Astrocyte of the hippocampus (primary cell): ENCODE measurements at places on chromosomes 16 and 17.

DNA sequence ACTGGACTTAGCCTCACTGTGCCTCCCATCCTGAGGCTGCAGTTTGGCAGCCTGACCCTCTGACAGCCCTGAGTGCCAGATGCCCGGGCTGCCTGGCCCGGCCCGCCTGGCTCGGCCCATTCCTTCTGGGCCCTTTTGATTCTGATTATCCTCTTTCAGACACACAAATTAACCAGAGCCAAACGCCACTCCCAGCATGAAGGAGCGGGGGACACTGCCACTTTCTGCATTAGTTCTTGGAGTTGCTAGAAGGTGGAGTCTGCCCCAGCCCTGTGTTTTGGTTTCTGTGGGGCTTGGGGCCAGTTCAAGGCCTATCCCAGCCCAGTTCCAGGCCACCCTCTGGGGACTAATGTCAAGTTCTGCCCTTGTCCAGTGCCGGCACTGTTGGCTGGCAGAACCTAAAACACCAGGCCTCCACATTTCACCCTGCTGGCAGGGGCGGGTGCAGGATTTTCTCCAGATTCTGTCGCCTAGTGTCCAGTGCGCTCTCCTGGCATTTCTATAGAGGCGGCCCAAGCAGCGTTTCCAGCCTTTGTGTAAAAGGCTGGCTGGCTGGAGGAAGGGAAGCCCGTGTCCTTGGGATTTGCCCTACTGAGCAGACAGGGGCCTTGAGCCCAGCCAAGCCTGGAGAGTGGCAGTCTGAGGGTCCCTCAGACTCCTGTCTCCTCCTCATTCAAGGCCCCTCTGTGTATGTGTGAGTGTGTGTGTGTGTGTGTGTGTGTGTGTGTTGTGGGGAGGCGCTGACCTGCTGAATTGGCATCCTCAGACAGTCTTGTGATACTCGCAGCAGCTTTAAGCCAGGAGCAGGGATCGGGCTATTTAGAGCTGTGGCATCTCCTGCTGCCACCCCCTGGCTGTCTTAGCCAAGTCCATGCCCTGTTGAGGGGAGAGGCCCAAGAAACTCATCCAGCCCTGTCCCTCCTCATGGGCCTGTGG, 21.4 kb downstream of the PLCD3 start:
- DNase-seq, result no peak

DNA sequence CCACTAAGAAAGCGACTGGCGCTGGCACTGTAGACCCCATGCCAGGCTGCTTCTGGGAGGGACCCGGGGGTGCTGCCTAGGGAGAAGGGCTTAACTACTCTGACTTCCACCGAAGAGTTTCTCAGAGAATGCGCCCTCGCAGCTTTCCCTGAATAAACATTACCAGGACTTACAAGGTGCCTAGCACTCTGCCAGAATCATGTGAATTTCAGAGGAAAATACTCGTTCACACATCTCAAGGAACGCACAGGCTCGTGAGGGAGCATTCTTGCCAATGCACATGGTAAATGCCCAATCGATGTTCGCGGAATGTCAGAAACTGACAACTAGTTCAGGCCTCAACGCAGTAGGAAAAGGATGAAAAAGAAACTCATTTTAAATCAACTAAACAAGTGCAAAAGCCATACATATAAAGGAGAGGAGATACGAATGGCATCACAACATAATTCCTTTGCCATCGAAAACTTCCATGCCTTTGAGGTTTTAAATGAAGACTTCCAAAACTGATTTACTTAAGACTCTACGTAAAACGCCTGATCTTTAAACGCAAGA, 999 bp downstream of the CMC2 start:
- DNase-seq, result peak; percentile 27

- DNase-seq, result peak; percentile 55
Measured at GRCh38 chr16:46747777-46748651, at the start of gene MYLK3. Gene MYLK3, minus strand, starts transcription at chr16:46748344. Its CDS starts 151 bp downstream, at chr16:46748193.

DNA sequence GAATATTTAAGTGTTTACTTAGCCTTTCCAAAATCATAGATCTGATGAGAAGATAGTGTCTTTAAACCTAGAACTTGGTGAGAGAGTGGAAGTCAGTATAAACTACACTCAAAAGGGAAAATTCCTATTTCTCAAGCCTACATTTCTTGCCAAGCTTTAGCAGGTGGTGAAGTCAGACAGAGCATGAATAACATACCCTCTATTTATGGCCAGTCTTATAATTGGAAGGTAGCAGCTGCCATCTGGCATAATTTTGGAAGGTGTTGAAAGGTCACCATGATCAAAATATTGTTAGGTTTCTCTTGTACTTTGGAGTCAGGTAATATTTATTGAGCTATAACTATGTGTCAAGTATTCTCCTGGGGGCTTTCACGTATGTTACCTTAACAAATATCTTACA, 729.3 kb upstream of the KIF2B start:
- no peak for DNase-seq

DNA sequence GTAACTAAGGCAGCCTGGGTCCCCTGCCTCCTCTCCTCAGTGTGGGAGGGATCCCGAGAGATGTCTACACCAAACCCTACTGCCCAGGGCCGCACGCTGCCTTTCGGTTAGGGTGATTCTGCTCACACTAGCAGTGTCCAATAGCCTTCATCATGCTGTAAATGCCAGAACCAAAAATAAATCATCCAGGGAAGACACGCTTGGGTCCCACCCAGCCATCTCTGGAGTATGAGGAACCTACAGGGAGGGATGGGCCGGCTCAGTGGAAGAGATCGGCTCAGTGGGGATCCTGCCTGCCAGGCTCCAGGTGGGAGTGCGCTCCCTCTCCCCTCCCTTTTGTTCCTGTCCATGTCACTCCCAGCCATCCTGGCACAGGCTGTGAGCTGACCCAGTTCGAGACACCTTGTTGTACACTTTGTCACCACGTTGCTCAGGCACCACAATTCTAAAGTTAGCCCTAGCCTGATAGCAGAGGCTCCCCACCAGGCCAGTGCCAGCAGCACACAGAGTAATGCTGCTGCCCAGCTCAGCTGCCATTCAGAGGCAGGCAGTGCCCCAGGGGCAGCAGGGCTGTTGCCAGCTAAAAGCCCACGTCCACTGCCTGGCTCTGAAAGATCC, 24.5 kb downstream of the PEMT start:
- no peak for DNase-seq

DNA sequence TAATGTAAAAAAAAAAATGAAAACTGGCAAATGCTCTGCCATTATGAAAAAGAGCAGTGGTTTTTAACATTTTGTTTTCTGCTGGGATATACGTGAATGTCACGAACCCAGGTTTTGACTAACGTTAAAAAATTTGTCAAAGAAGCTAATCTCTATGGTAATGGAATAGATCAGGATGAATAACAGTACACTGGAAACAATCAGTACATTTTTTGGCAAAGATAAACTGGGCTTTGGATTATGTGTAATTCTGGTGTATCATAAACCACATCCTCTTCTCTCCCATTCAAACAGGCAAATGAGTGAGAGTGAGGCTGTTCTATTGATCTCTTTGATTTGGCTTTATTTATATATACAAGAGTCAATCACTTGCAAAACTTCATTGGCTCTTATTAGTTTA, 207.0 kb upstream of the IRX3 start:
- DNase-seq, result no peak

- peak; percentile 53 for DNase-seq
Measured at GRCh38 chr16:28321700-28322411, 29.5 kb downstream of the SBK1 start.

DNA sequence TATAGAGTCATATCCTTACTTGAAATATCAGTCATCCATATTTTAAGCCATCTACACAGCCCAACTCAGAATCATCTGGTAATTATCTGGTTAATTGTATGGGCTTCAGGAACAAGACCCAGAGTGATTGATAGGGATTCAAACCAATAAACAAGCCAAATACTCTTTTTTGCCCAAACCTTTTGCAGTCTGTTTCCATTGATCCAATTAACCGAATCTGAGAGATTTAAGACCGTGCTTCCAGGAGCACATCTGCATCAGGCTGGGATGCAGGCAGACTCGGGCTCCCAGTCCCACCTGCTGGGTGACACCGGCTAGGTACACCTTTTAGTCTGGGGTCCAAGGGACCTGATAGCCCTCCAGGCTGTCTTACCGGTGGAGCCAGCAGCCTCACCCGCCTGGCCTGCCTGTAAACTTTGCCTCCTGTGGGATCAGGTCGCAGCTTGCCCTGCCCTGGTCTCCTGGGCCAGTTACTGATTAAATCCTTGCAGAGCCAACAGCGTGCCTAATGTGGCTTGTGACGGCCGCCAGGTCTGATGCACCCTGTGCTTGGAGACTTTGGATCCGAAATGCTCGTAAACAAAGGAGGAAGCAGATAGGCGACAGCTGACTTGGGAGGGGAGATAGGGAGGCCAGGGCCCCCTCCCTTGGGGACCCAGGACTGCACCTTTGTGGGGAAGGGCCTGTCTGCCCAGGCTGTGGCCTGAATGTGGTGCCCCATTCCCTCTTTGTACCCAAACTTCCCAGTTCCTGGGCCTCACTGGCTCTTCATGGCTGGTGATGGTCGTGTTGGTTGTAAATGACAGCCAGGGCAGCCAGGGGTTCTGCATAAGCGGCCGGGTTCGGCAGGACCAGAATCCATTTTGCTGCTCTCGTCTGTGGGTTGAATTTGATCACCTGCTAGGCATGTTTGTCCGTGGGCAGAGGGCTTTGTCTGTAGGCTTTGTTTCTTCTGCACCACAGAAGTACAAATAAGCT, 3.8 kb downstream of the CMIP start:
- peak; percentile 28 for DNase-seq
